Foreskin melanocyte (primary cell): ENCODE measurements at places on chromosomes 1 and 21.

GRCh38 chr1:244920911-244921761 is 56.8 kb upstream of the HNRNPU start:
- DNase-seq = no peak

- DNase-seq = no peak
These were observed 1.8 kb downstream of the LUZP1 start for GRCh38 chr1:23166854-23167253.

DNA sequence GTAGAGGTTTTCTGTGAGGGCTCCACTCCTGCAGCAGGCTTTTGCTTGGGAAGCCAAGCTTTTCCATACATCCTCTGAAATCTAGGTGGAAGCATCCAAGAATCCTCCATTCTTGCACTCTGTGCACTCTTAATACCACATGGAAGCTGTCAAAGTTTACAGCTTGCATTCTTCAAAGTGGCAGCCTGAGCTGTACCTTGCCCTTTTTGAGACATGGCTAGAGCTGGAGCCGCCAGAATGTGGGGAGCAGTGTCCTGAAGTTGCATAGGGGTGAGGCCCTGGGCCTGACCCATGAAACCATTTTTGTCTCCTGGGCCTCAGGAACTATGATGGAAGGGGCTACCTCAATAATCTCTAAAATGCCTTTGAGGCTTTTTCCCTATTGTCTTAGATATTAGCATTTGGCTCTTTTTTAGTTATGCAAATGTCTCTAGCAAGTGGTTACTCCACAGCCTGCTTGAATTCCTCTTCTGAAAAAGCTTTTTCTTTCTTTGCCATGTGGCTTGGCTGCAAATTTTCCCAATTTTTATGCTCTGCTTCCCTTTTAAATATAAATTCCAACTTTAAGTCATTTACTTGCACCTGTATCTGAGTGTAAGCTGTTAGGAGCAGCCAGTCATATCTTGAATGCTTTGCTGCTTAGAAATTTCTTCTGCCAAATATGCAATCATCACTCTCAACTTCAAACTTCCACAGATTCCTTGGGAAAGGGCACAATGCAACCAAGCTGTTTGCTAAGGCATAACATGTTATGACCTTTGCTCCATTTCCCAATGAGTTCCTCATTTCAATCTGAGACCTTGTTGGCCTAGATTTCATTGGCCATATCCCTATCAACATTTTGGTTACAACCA is 92.1 kb upstream of the ARTN start:
- DNase-seq = no peak

DNA sequence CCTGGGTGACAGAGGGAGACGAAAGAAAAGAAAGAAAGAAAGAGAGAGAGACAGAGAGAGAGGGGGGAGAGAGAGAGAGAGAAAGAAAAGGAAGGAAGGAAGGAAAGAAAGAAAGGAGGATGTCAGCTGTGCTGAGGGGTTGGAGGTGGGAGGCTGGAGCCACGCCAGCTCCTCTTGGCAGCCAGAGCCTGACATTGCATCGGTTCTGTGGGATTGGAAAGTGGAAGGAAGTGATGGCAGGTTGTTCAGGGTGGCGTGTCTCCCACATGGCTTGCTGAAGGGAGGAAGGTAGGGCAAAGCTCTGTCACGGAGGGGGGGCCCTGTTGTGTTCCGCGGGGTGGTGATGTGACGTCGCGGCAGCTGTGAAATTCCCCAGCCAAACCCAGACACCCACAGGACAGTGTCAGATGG is 30.7 kb downstream of the EIF2D start:
- no peak for DNase-seq

DNA sequence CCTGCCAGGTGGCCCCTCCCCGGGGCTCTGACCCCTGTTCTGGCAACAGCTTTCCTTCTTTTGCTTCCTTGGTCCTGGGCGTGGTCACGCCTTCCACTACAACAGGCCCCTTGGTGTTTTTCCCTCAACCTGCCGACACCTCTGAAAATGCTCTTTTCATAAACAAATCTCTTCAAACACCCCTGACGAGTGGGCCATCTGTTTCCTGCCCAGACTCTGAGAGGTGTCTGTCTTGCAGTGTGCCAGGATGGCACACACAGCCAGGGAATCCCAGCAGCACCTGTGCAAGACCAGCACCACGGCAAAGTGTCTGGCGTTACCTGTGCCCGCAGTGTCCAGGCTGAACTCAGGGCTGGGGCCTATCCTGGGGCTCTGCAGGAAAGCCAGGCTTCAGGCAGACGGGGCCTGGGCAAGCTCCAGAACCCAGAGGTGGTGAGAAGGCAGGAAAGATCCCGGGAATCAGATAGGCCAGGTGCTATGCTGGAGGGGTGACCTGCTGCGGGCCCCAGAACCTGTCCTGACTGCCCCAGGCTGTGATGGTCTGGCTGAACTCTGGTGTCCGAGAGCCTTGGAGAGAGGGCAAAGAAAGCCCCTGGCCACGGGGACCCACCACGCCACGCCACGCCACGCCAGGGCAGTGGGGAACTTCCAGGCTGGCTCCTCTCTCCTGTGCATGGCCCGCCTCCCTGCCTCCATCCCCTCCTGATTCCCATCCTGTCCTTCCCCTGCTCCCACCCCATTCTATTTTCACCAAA is 88.9 kb downstream of the SIK1 start:
- DNase-seq = no peak

DNA sequence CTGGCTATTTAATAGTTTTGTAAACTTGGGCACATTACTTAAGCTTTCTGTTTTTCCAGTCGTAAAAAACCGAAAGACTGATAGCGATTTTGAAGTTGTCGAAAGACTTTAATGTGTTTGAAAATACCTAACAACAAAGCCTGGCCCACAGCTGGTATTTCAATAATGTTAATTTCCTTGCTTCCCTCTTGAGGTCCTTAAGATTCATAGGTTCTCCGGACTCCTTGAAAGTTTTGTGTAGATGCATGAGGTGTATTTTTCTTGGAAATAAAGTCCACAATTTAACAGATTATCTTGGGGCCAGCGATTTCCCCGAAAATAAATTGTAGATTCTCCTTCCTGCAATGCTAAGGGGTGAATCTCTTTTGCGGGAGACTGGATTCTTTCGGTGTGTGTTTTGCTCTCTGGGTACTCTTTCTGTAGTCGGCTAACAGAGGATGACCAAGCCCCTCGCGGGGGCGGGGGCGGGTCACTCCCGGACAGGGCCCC is 735 bp upstream of the YTHDF2 start:
- peak; percentile 13 for DNase-seq

DNA sequence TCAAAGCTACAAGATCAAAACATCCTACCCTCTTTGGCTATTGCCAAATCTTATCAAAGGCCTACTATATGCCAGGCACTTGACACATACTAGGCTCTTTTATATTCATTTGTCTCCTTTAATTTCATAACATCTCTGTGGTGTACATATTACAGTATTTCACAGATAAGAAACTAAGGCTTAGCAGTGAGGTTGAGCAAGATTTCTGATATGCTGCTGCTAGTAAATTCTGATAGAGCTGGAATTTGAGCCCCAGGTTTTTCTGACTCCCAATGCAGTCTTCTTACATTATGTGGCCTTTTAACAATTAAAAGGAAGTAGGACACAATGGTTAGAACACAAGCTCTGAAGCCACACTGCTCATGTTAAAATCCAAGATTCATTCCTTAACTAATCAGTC is 16.8 kb downstream of the CCDC185 start:
- no peak for DNase-seq

DNA sequence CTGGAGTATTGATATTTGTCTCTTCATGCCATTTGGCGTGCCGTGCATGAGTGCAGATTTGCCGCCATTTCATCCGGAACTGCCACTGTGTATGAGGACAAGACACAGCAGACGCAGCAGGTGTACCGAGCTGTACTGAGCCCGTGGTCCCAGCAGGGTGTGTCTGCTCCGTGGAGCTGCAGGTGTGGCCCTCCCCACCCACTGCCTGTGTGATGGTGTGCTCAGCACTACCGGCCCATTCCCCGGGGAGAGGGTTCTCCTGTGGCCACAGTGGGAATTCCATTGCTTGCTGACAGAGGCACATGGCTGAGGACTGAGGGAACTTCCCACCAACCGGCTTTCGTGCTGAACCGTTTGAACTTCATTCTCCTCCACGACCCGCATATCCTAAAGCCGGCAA is 34.3 kb upstream of the COL6A1 start:
- DNase-seq = no peak

GRCh38 chr1:9728451-9729295 is 77.1 kb downstream of the PIK3CD start:
- DNase-seq = no peak

DNA sequence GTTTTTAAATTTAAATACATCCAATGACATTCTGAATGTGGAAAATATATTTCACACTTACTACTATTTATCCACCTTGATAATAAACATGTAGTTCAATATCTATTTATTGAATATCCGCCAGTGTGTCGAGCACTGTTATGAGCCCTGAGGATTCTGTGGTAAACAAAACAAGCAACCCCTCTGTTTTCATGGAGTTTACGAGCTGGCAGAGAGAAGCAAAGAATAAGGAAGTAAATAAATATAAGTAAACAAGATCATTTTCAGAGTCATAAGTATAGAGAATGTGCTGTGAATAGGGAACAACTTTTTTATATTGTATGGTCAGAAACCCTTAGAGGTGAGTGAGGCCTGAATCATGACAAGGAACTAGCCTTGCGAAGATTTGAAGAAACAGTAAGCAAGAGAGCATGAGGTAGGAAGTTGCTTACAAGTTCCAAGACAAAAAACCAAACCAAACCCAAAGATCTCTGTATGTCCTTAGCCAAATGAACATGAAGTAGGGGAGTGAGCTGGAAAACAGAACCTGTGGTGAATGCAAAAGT is 6.4 kb upstream of the SERBP1 start:
- DNase-seq = no peak

GRCh38 chr1:98739762-98740161 is 78.2 kb downstream of the SNX7 start:
- DNase-seq = no peak

- DNase-seq = no peak
These were observed 14.4 kb upstream of the CD101 start for GRCh38 chr1:116987256-116987555.

DNA sequence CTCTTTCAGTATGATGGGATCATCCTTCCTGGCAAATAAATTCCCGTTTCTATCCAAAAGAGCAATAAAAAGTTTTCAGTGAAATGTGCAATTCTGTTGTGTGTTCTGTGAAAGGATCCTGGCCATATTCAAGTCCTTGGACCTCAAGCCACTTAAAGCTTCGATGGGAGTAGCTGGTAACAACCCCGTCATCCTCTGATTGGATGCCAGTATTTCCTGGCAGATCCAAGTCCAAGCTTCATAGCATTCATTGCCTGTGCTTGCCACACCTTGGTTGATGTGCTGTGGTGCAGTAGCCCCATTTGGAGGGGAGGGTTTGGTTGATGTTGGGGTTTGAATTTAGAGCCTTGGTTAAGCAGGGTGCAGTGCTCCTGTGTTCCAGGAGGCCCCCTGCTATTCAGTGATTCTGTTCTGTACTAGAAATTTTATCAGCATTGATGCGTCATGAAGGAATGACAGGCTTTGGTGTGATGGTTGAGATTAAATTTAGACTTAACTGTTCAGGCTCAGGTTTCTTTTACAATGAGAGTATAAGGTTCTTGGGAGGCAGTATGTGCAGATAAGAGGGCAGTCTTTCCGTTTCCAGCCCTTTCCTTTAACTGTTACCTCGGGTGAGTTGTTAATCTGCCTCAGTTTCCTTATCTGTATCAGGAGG is 4.9 kb downstream of the RPL11 start:
- DNase-seq = no peak

- DNase-seq = no peak
These were observed 85.7 kb upstream of the RALGPS2 start for GRCh38 chr1:178639326-178639725.

DNA sequence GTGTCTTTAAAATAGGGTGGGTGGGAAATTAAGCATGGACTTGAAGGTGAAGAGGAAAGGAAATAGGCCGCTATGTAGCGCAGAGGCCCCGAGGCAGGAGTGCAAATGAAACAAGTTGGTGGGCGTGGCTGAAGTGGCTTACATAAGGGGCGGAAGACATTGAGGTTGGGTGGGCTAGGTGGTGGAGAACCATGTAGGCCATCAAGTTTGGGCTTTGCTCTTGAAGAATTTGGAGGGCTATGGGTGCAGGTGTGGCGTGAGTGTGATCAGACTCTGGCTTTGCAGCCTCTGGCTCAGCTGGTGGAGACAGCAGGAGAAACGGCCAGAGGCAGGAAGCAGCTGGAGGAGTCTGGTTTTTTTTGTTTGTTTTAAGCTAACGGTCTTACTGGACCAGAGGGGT is 6.7 kb downstream of the SLFNL1 start:
- DNase-seq = no peak

GRCh38 chr21:39904457-39904856 is 37.2 kb downstream of the PCP4 start:
- no peak for DNase-seq

DNA sequence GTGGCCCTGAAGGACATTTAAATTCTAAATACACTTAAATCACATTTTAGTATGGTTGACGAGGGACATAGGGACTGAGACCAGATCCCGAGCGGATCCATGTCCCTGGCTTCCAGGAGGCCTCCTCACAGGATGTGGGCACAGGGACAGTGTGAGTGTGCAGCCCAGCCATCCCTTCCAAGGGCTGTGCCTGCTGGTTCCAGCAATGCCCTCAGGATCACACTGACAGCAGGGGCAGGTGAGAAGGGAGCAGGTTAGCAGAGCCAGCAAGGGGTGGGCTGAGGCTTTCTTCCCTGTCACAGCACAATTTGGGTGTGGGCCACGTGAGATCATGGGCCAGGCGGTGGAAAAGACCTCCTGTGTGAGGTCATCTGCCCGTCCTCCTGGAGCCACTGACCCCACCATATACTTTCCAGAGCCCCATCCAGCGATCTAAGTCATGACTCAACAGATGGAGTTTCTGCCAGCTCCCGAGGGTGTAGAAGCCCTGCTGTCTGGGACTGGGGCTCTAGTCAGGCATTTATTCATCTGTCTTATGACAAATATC is 37.0 kb upstream of the PRSS38 start:
- no peak for DNase-seq

DNA sequence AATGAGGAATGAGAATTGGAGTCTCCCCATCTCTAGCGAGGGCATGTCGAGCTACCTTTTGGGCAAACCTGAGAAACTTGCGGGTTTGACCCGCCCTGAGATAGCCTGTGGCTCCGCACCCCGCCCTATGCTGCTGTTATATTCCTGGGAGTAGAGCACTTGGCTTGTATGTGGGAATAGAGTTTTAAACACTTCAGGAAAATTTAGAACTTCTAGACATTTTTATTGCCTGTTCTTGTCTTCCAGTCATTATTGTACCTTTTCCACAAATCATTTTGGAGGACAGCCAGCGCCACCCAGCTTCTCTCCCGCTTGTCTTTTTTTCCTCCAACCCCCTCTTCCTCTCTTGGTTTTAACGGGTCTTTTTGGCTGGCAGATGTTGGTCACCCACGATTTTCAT is 738 bp downstream of the GNPAT start:
- DNase-seq = no peak
